Neuronal stem cell (in vitro differentiated cells): ENCODE measurements at places on chromosomes 11 and 22.

- peaks cover 89% of the 10 kb centered on the region for H3K27me3 ChIP-seq
- no peaks in the 10 kb centered on the region for H3K4me1 ChIP-seq
- H3K36me3 ChIP-seq, result no peaks in the 10 kb centered on the region
- DNase-seq, result no peak
- H3K4me3 ChIP-seq, result no peak overlapping the region
Observed at GRCh38 chr11:62921573-62922188, 518 bp upstream of the CHRM1 start.

DNA sequence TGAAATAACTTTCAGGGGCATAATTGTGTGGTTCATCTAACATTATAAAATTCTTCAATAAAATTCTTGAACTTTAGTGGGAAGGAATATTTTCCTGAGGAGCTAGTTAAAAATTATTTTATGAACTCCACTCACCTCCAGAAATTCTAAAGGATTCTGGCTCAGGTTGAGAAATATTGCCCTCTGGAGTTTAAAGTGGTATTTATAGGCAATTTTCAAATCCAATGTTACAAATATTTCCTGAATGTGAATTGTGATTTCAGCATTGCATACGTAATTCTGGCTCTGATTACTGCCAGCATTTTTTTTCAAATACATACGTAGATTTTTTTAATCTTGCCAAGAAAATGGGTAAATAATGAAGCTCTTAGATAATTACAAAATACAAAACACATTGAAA is 598.2 kb upstream of the ANO3 start:
- H3K4me1 ChIP-seq, result no peaks in the 10 kb centered on the region
- no peak for DNase-seq
- no peaks in the 10 kb centered on the region for H3K27me3 ChIP-seq
- H3K27ac ChIP-seq, result no peak overlapping the region
- no peaks in the 10 kb centered on the region for H3K36me3 ChIP-seq
- no peak overlapping the region for H3K4me3 ChIP-seq

DNA sequence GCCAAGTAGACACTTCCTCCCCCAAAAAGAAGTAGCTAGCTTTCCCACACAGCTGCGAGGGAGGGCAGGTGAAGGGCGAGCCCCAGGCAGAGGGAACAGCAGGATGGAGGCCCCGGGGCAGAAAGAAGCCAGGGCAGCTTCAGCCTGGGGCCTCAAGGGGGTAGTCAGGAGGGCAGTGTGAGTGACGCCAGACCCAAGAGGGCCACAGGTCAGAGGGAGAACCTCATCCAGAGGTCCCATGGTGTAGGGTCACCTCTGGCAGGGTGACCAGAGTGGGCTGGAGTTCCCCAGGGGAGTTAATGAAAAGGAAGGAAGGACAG is 9.2 kb downstream of the PRR5 start:
- H3K27me3 ChIP-seq, result no peaks in the 10 kb centered on the region
- DNase-seq, result no peak
- no peak overlapping the region for H3K4me3 ChIP-seq
- H3K27ac ChIP-seq, result no peak overlapping the region
- H3K4me1 ChIP-seq, result no peaks in the 10 kb centered on the region

DNA sequence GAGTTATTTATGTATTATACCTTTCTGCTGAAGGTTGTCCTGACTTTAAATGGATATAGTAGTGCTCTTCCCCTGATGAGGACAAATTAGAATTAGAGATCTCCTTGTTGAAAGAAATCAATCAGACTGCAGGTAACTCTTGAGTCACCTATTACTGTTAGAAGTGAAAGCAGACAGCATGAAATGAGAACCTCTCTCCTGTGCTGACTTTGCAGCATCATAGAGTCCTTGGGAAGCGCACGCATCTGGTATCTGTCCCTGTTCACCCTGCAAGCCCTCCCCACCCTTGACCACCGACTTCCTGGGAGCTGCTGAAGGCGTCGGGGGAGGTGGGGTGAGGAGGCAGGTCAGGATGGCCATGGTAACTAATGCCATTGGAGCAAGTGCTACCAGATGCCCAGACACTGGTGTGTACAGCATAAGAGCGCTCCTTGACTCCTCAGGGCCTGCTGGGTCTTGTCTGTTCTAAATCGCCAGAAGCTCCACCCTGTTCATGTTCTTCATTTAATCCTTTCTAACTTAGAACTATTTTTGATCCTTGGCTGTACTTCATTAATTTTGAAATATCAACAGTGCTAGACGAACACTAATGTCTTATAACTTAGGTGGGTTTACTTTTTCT is 143.9 kb downstream of the WNT7B start:
- H3K4me1 ChIP-seq, result peaks cover 8% of the 10 kb centered on the region
